ENCODE measurements at places on chromosomes 4 and X. TPM values are rescaled to one million over a fixed set of nuclear protein-coding genes. Genes with fewer than 3 reads are reported as not detected.

- no peak for DNase-seq
- H3K4me1 ChIP-seq: peaks cover 6% of the 10 kb centered on the region
Measured at GRCh38 chrX:41789374-41789773, 65.4 kb downstream of the GPR82 start.

GRCh38 chr4:150237110-150237872, 159.0 kb downstream of the DCLK2 start:
- no peaks in the 10 kb centered on the region for H3K4me1 ChIP-seq
- no peak for DNase-seq
- no peak overlapping the region for H3K27ac ChIP-seq
- no peaks in the 10 kb centered on the region for H3K36me3 ChIP-seq
- peaks cover 21% of the 10 kb centered on the region for H3K27me3 ChIP-seq

GRCh38 chrX:17860811-17861488, at the start of gene RAI2:
RAI2 (minus strand) TSS chrX:17861298; CDS start chrX:17802010, 59,288 bp downstream.
- no peaks in the 10 kb centered on the region for H3K36me3 ChIP-seq
- H3K4me1 ChIP-seq: peaks cover 7% of the 10 kb centered on the region
- H3K4me3 ChIP-seq: peak within 1 kb of the TSS; percentile 85
- peak; percentile 15 for DNase-seq
- H3K27me3 ChIP-seq: peaks cover 52% of the 10 kb centered on the region

PDCL2 gene
- not detected for total RNA-seq

GRCh38 chr4:100988876-100989275, 358.4 kb downstream of the PPP3CA start:
- no peak overlapping the region for H3K27ac ChIP-seq
- H3K4me1 ChIP-seq: no peaks in the 10 kb centered on the region
- H3K27me3 ChIP-seq: peaks cover 6% of the 10 kb centered on the region
- H3K36me3 ChIP-seq: no peaks in the 10 kb centered on the region

- no peak overlapping the region for H3K4me3 ChIP-seq
- DNase-seq: no peak
- no peaks in the 10 kb centered on the region for H3K4me1 ChIP-seq
- no peaks in the 10 kb centered on the region for H3K36me3 ChIP-seq
Measured at GRCh38 chrX:34467437-34467836, 189.6 kb downstream of the TMEM47 start.

- no peak for DNase-seq
- no peaks in the 10 kb centered on the region for H3K27me3 ChIP-seq
- no peak overlapping the region for H3K4me3 ChIP-seq
- no peaks in the 10 kb centered on the region for H3K4me1 ChIP-seq
Measured at GRCh38 chr4:23660865-23661264, 229.0 kb downstream of the PPARGC1A start.

GRCh38 chrX:150074175-150074574, 135.9 kb upstream of the EOLA2 start:
- H3K4me1 ChIP-seq: no peaks in the 10 kb centered on the region
- no peak overlapping the region for H3K27ac ChIP-seq
- H3K36me3 ChIP-seq: no peaks in the 10 kb centered on the region
- H3K27me3 ChIP-seq: peaks cover 31% of the 10 kb centered on the region

ASB12 gene
- 0.31 TPM for total RNA-seq

DNA sequence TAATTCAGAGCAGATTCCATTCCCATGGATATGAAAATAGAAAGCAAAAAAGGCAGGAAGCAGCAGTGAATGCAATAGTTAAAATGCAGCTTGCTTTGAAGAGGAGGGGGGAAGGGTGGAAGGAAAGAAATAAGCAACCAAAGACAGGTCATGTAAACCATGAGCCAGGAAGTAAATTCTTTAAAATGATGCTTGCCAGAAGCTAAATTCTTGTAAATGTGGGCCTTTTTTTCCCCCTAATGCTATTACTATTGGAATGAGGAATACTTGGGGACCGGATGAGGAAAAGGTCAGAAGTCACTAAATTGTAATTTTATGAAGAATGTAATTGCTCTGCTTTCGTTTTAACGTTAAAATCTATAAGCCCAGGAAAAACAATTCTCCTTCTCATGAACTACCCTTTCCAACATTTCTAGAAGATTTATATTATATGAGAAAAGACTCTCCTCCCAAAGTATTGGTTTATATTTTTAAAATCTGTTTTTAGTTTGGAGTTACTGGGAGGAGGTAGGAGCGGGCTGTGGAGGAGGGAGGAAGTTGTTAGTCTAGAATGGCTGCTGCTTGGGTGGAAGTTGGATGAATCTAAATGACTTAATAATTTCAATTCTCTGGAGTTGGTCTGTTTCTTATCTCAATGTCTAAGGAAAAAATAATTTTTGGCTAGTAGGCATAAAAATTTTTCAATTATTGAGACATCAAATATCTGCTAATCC, 77.6 kb upstream of the PCDH18 start:
- DNase-seq: no peak
- H3K27ac ChIP-seq: no peak overlapping the region
- no peaks in the 10 kb centered on the region for H3K4me1 ChIP-seq
- no peaks in the 10 kb centered on the region for H3K36me3 ChIP-seq
- no peaks in the 10 kb centered on the region for H3K27me3 ChIP-seq
- H3K4me3 ChIP-seq: no peak overlapping the region

- H3K4me3 ChIP-seq: no peak overlapping the region
- H3K27me3 ChIP-seq: peaks cover 3% of the 10 kb centered on the region
- H3K36me3 ChIP-seq: no peaks in the 10 kb centered on the region
- no peak overlapping the region for H3K27ac ChIP-seq
- H3K4me1 ChIP-seq: peaks cover 5% of the 10 kb centered on the region
Measured at GRCh38 chr4:124642846-124643245, 69.7 kb downstream of the ANKRD50 start.

DNA sequence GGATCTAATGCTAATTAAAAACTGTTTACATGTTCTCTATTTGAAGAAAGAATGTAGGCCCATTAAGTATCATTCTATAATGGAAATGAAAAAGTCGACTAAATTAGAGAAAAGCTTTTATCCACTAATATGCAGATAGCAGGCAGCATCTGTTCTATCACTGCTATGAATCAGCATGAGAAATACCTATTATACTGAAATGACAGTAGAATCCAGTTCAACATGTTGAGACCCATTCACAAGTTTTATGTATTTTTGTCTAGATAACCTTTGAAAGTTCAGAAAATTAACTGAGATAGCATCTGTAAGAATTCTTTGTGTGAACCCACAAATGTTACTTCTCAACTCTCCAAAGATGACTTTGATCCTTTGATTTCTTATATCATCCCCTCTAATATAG, 1254.4 kb upstream of the ADGRL3 start:
- H3K4me3 ChIP-seq: no peak overlapping the region
- H3K27me3 ChIP-seq: no peaks in the 10 kb centered on the region
- DNase-seq: no peak
- H3K4me1 ChIP-seq: no peaks in the 10 kb centered on the region
- H3K27ac ChIP-seq: no peak overlapping the region
- no peaks in the 10 kb centered on the region for H3K36me3 ChIP-seq

GRCh38 chr4:126611900-126612299, 1020.9 kb upstream of the INTU start:
- H3K27me3 ChIP-seq: no peaks in the 10 kb centered on the region
- no peaks in the 10 kb centered on the region for H3K36me3 ChIP-seq
- DNase-seq: no peak
- H3K4me3 ChIP-seq: no peak overlapping the region

CXCL13 gene
- 0.28 TPM for total RNA-seq
